ENCODE measurements at places on chromosomes 16 and 17.

DNA sequence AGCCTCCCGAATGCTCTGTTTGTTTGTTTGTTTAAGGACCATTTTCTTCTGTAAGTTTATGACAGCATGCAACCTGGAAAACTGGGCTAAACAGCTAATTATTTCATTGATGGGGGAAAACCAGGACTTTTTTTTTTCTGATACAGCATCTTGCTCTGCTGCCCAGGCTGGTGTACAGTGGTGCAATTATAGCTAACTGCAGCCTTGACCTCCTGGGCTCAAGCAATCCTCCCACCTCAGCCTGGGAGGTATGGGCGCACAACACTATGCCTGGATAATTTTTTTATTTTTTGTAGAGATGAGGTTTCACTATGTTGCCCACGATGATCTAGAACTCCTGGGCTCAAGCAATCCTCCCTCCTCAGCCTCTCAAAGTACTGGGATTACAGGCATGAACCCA is 37.3 kb downstream of the GPATCH8 start:
- DNase-seq = no peak

GRCh38 chr17:82527898-82528297 is 8.4 kb downstream of the FOXK2 start:
- DNase-seq = no peak

DNA sequence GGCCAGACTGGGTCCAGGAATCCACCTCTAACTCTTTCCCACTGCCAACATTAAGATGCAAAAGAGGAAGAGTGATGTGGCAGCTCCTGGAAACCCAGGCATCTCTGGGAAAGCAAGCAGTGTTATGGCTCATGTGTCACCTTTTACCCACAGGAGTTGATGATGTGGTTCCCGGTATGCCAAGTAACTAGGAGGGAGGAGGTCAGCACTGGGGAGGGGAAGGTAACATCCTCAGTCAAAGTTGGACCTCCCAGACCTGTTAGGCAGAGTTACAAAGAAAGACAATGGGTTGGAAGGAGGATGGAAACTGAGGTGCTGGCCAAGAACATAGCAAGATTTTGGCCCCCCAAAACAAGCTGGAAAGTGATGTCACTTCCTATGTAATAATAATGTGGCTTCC is 11.4 kb downstream of the KRABD2 start:
- no peak for DNase-seq

DNA sequence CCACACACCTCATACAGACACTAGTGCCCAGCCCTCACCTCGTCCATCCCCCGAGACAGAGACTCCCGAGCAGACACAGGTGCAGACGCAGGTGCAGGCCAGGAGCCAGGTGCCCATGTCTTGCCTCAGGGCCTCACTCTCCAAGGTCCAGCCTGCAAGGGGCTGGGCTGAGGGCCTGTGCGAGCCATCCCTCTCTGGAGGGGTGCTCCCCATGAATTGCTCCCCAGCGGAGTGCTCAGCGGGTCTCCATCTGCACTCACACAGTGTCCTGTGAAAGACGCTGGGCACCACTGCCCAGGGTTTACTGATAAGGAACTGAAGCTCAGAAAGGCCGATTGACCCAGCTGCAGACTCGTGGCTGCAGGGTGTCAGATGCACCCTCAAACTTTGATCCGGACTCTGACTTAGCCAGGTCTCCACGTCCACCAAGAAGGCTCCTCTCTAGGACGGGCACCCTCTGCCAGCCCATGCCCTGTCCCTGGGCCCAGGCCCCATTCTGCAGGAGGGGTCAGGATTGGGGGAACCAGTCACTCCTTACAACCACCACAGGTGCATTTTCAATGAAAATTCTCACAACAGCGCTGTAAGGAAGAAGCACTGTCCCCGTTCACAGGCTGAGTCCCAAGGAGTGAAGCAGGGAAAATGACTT is 16.9 kb downstream of the POLR3K start:
- DNase-seq = no peak

- DNase-seq = no peak
Observed at GRCh38 chr17:79657861-79658810, 47.3 kb upstream of the RBFOX3 start.

DNA sequence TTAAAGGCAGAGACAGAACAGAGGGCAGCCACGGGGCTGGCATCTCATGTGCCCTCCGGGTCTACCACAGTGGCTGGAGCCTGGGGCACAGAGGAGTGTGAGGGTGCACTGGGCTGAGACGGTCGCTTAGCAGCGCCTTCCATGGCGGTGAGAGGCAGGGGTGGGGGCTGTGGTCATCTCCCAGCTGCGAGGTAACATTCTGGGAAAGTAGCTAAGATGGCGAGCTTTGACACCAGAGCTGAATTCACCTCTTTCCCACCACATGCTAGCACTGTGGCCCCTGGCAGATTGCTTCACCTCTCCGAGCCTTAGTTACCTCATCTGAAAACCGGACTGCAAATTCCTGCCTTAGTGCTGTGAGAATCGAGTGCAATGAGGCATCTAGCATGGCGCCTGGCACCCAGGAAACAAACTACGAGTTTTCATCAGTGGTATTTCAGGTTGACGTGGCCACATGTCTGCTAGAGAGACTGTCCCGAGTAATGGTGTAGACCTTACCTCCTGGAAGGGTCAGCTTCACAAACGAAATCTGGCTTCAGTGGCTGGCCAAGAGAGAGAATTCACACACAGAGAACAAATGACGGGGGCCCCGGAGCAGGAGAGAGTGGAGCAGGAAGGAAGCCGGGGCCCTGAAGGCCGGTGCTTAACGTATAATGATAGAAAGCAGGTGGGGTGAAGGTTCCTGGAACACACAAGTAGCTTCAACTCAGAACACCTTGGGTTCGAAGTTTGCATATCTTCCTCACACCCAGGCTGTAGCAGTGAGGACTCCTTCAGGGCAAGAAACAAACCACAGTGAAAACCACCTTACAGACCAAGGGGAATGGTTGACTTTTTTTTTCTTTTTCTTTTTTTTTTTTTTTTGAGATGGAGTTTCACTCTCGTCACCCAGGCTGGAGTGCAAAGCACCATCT is 63.9 kb upstream of the RPH3AL start:
- no peak for DNase-seq

DNA sequence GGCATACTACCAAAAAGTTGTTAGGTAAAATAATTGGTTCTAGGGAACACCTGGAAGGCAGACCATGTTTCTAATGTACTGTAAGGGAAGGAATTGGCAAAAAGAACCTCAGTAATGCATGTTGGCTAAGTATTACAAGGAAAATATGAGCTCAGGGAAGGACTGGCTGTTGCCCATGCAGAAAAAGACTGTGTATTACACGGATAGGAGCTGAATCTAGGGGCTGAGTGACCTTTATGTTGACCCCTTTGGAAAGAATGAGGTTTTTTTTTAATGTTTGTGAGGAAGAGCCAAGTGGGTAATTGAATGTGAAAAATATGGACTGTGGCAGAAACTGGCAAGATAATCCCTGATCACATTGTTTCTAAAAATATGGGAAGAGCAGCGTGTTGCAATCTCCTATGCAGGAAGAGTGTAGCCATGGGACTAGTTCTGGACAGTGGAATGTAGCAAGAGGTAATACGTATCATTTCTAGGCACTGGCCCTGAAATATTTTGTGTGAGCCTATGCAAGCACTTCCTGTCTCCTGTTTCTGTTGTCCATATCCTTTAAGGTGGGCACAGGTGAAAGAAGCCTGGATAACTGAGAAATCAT is 95.1 kb upstream of the CNTNAP4 start:
- DNase-seq = no peak

DNA sequence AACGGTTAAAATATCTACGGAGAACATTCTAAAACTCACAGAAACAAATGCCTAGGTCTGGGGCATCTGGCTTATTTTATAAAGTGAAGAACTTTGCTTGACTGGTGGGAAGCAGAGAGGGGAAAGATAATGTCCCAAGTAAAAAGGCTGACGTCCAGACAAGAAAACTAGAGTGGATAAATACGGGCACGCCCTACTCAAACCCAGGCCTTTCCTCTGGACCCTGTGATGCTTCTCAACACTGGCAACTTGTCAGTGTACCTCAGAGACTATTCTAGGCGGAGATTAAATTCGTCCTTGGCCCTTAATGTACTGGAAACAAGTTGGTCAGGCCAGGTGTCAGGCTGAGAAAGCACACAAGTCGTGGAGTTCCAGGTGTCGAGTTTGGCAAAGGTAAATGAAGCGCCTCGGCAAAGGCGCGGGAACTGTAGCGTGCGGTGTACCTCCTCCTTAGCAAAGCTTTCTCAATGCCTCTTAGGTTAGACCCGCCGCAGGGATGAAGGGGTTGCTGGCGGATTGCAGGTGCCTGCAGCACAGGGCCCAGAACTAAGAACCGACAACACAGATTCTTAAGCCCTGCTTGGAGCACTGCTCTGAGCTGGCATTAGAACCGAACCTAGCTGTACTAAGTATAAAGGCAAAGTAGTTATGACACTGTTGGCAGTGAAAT is 668 bp upstream of the UNK start:
- DNase-seq = no peak

GRCh38 chr17:56831369-56832095 is 2.2 kb downstream of the C17orf67 start:
- DNase-seq = no peak

DNA sequence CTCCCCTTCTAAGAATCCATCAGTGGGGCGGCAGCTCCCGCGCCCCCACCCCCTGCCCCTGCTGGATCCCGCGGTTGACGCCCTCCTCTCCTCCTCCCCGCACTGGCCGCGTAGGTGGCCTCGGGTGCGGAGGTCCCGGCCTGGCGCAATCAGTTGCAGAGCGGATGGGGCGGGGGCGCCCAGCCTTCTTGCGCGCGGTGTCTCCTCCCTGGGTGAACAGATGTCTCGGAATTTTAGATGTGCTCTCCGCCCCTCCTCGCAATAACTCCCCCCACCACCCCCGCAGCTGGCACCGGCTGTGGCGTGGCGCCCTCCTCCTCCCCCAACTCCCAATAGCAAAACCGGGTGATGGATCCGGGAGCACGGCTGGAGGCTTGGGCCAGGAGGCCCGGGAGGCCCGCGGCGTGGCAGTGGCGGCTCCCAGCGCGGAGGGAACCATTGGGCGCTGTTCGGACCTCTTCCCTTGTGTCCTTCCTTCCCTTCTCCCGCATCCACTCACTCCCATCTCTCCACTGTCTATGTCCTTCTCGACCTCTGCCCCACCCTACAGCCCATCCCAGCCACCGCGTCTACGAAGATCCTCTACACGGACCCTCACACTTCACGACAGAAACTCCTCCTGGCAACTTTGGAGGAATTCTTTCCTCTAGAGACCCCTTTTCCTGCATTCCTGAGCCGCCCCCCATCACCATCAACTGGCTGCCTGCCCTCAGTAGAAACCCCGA is 11.0 kb downstream of the NEUROD2 start:
- DNase-seq = no peak

GRCh38 chr16:75532142-75532765 is 3.7 kb downstream of the CHST5 start:
- DNase-seq = no peak

GRCh38 chr17:13244513-13244912 is 226.7 kb upstream of the ELAC2 start:
- DNase-seq = no peak

DNA sequence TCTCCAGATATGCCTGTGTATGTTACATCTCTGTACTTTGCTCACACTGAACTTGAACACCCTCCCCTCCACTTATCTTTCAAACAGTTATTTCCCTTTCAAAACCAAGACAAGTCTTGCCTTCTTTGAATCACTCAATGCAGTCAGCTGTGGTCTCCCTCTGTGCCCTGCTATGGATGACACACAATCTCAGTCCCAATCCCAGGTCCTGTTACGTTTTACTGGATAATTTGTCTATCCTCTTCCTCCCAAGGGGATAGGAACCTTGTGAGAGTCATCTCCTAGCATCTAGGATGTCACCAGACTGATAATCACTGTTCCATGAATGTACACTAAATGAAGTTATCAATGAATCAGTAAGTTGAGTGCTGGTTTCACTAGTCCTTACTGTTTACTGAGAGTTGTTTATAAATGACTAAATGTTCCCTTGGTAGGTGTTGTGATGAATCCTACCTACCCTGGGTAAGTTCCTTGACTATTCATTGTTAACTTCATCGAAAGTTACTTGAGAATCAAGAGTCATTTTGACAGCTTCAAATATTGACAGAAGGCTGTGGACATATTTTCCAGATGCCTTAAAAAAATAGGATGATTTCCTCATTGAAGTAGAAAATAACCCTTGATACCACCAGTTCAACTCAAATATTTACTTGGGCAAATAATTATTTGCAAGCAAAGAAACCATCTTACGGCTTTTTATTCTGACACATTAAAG is 244.9 kb downstream of the PRKCA start:
- DNase-seq = no peak

DNA sequence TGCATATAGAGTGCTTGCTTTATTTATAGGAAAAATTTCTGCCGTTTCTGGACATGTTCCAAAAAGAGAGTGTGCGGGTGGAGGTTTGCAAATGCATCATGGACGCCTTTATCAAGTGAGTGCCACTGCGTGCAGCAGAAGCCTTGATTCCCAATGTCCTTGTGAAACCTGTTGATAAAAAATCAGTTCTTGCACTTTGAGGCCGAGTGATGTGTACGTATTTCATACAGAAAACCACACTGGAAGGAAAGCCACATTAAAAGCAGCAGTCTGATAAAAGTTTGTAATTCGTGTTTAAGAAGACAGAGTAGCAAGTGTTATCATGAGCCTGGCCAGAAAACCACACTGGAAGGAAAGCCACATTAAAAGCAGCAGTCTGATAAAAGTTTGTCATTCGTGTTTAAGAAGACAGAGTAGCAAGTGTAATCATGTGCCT is 78.0 kb downstream of the KNOP1 start:
- DNase-seq = no peak

- DNase-seq = no peak
Observed at GRCh38 chr16:35744084-35744483, 2284.7 kb downstream of the TP53TG3F start.

DNA sequence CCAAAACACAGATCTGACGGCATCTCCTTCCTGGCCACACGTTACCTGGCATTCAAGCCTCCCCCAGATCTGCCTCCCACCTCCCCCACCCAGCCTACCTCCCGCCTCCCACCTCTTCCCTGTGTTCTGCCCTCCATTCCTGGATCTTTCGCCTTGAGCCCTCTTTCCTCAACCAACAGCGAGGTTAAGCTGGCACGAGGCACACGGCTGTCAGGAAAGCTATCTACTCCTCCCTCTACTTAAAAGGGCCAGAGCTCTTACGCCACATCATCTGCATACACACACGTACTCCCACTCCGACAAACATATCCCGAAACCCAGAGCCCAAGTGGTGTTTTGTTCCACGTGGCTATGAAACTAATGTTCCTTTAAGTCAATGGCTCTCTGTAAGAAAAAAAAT is 18.0 kb downstream of the WDR45B start:
- DNase-seq = no peak

DNA sequence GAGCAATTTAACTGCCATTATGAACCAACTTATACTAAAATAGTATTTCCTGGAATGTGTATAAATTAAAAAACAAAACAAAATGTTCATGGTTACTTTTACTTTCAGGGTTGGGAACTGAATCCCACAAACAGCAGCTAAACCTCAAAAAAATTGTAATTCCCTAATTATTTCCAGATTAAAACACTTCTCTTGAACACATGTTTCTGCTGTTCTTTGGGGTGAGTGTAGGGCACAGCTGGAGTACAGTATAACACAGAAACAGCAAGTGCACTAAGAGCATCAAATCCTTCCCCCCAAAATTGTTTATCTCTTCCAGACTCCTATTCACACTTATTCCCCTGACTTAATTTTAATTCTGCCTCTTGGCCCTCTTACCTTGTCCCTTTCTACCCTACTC is 56.4 kb downstream of the KANSL1 start:
- DNase-seq = no peak

All from stimulated activated CD8-positive, alpha-beta memory T cell treated with anti-CD3 and anti-CD28 coated beads, Interleukin-4, amount 100 ng/mL, for 1 hour (primary cell).